ENCODE measurements at places on chromosomes 13 and 19. TPM values are rescaled to one million over a fixed set of nuclear protein-coding genes. Genes with fewer than 3 reads are reported as not detected.

The LRRC63 gene
- not detected for total RNA-seq

The CLEC11A gene
- total RNA-seq: 164 TPM

The VWA8 gene
- total RNA-seq: 10.1 TPM

The FBN3 gene
- total RNA-seq: not detected

The SYDE1 gene
- 104 TPM for total RNA-seq

The TSHZ3 gene
- total RNA-seq: 24.0 TPM

The PSG7 gene
- not detected for total RNA-seq

The ZNF682 gene
- total RNA-seq: 3.0 TPM

DNA sequence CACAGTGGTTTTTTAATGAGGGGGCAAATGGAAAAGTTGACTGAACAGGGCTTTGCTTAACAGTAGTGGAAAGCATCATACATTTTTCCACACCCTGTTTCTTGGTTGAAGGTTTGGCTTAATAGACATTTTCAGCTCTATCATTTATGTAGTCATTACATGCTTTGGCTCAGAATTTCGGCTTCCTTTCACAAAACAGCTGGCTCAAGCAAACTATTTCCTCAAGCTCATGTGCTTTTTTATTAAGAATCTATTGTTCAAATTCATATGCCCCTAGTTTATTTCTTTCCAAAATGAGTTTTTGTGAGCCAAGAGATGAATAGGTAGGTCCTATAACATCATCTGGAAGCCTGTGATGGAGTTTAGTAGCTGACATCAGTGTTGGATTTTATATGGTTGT, 113.8 kb downstream of the SLITRK6 start:
- H3K4me1 ChIP-seq: no peaks in the 10 kb centered on the region
- DNase-seq: no peak
- no peaks in the 10 kb centered on the region for H3K36me3 ChIP-seq

DNA sequence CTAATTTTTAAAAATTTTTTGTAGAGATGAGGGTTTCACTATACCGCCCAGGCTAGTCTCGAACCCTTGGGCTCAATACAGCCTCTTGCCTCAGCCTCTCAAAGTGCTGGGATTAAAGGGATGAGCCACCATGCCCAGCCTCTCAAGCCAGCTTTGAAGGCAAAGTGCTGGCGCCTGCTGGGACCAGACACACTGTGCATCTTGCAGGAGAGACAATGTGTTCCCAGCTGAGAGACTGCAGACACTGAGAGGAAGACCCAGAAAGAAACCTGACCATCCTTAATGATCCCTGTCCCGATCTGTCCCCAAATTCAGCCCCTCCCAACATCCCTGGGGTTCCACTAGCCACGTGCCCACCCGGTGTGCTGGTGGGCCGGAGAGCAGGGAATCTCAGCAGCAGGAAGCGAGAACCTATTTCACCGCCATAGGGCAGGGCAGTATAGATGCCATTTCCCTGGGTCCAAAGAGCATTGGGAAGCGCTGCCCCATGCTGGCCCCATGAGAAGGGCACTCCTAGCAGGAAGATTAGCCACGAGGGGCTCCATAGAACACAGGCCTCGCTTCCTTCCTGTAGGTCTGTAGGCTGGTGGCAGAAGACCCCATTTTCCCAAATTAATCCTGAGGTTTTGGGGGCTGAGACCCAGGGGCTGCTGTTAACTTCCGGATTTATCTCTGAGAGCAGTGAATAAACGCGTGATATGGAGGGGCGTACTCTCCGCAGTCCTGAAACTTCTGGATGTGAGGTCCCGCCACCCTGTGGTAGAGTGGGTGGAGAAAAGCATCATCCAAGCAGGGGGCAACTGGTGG, 968 bp downstream of the RAVER1 start:
- no peaks in the 10 kb centered on the region for H3K27me3 ChIP-seq
- peak overlapping the region; percentile 90 for H3K4me3 ChIP-seq
- DNase-seq: peak; percentile 17
- peak overlapping the region; percentile 92 for H3K27ac ChIP-seq
- 0 out of 2 replicates have a peak, but pooled peaks cover 9% of the 10 kb centered on the region for H3K36me3 ChIP-seq

GRCh38 chr19:16111909-16112752, 442 bp downstream of the RAB8A start:
- H3K27me3 ChIP-seq: no peaks in the 10 kb centered on the region
- H3K27ac ChIP-seq: peak overlapping the region; percentile 58
- H3K4me1 ChIP-seq: peaks cover 8% of the 10 kb centered on the region
- H3K4me3 ChIP-seq: peak overlapping the region; percentile 96

- H3K27me3 ChIP-seq: peaks cover 12% of the 10 kb centered on the region
- H3K4me3 ChIP-seq: no peak overlapping the region
- DNase-seq: peak; percentile 30
- H3K27ac ChIP-seq: no peak overlapping the region
- no peaks in the 10 kb centered on the region for H3K4me1 ChIP-seq
- no peaks in the 10 kb centered on the region for H3K36me3 ChIP-seq
Observed at GRCh38 chr19:10510301-10510802, 6.9 kb downstream of the S1PR5 start.

DNA sequence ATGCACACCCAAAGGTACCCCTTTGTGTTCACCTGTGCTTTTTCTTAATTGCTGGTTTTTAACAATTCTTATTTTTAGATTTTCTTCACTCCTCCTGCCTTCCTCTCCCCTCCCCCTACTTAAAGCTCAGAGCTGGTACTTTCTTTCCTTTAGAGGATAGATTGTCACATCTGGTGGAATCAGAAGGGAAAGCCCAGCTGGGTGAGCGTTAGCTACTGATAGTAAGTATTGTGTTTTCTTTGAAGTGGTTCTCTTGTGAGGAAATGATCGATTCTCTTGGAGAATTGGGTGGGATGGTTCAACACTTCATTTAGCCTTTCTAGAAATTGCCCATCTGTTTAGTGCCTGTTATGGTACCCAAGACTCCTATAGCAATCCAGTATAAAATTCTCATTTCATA, 84.8 kb downstream of the FLT1 start:
- no peak overlapping the region for H3K4me3 ChIP-seq
- no peak for DNase-seq
- H3K27ac ChIP-seq: no peak overlapping the region
- H3K27me3 ChIP-seq: no peaks in the 10 kb centered on the region
- H3K36me3 ChIP-seq: no peaks in the 10 kb centered on the region

GRCh38 chr19:33167438-33167837, 26.7 kb upstream of the LRP3 start:
- no peak overlapping the region for H3K27ac ChIP-seq
- no peak overlapping the region for H3K4me3 ChIP-seq
- H3K4me1 ChIP-seq: peaks cover 8% of the 10 kb centered on the region

GRCh38 chr19:38006361-38007045, 99.5 kb downstream of the SIPA1L3 start:
- no peaks in the 10 kb centered on the region for H3K27me3 ChIP-seq
- peaks cover 27% of the 10 kb centered on the region for H3K4me1 ChIP-seq
- H3K4me3 ChIP-seq: no peak overlapping the region

DNA sequence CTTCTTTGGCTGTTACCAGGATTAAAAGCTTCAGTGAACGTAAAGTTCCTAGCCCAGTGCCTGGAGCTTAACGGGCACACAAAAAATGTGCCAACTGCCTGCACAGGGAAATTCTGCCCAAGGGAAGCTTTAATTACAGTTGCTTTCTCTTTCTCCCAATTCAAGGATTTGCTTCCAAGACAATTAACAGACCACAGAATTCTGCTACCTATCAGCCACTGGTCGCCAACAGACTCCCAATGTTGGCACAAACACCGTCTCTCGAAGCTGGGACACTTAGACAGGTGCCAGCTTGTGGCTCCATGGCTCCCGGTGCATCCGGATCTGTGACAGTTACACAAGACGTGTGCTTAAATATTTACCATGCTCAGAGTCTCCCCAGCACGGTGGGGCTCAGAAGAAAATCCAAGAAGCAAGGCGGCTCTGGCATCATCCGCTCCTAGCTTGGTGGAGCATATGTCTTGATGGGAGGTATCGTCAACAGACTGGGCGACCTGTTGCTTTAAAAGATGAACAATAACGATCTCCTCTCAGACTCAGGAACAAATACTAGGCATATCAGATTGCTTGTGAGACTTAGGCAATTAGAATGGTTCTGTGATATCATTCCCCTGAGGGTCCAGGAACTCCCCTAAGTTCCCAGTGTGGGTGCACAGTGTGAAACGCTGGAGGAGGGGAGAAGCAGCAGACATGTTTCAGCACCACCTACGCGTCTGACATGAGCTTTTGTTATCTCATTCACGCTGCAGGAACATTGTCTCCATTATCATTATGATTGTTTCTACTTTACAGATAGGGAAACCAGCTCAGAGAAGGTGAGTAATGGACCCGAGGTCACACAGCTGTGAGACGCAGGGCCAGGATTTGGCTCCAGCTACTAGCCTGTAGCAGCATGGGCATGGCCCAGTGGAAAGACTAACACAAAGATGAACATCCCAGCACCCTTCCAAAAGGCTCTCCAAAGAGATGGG, 61.6 kb downstream of the ALOX5AP start:
- no peaks in the 10 kb centered on the region for H3K27me3 ChIP-seq
- peaks cover 33% of the 10 kb centered on the region for H3K4me1 ChIP-seq
- H3K36me3 ChIP-seq: no peaks in the 10 kb centered on the region
- DNase-seq: no peak
- H3K4me3 ChIP-seq: peak overlapping the region; percentile 19

- no peaks in the 10 kb centered on the region for H3K27me3 ChIP-seq
- H3K36me3 ChIP-seq: no peaks in the 10 kb centered on the region
- no peak overlapping the region for H3K4me3 ChIP-seq
- H3K4me1 ChIP-seq: no peaks in the 10 kb centered on the region
- DNase-seq: no peak
Observed at GRCh38 chr19:9456018-9456689, 20.8 kb upstream of the ZNF266 start.

GRCh38 chr19:16018106-16018755, 58.1 kb upstream of the TPM4 start:
- no peaks in the 10 kb centered on the region for H3K36me3 ChIP-seq
- no peaks in the 10 kb centered on the region for H3K4me1 ChIP-seq
- DNase-seq: no peak

DNA sequence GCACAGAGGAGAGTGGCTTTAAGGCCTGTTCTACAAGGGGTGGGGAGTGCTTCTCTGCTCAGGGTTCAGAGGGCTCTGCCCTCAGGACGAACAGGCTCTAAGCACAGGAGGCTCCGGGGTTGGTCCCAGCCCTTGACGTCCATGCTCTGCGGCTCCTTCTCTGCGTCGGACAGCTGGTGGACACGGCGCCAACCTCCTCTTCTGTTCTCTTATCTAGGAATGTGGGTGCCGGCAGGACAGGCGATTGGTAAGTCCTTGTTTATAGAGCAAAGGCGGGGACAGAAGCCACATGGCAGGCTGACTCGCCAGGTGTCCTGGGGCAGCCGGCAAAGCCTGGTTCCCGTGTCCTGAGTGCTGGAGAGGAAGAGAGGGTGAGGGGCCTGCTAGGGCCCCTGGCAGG, 8.4 kb upstream of the RPS15 start:
- DNase-seq: no peak
- peaks cover 12% of the 10 kb centered on the region for H3K36me3 ChIP-seq
- no peak overlapping the region for H3K27ac ChIP-seq
- H3K4me3 ChIP-seq: no peak overlapping the region
- H3K27me3 ChIP-seq: no peaks in the 10 kb centered on the region
- H3K4me1 ChIP-seq: no peaks in the 10 kb centered on the region

DNA sequence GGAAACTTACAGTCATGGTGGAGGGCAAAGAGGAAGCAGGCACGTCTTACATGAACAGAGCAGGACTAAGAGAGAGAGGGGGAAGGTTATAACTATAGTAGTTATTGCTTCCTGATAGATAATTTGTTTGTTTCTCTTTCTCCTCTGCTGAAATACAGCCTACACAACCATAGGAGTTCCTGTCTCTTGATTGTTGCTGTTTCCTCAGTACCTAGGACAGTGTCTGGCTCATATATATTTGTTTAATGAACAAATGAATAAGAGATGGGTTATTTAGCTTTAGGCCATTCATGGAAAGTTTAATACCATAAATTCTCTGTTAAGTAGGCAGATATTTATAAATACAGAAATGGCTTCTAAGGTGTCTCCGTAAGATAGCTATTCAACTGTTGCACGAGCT, 95.2 kb downstream of the PCCA start:
- no peak overlapping the region for H3K27ac ChIP-seq
- H3K36me3 ChIP-seq: no peaks in the 10 kb centered on the region
- H3K4me1 ChIP-seq: no peaks in the 10 kb centered on the region
- no peak for DNase-seq
- no peaks in the 10 kb centered on the region for H3K27me3 ChIP-seq
- no peak overlapping the region for H3K4me3 ChIP-seq

GRCh38 chr19:2167896-2168618, 4.3 kb downstream of the DOT1L start:
- no peaks in the 10 kb centered on the region for H3K36me3 ChIP-seq
- H3K4me1 ChIP-seq: peaks cover 54% of the 10 kb centered on the region
- H3K27ac ChIP-seq: peak overlapping the region; percentile 97
- peak; percentile 74 for DNase-seq
- H3K4me3 ChIP-seq: peak overlapping the region; percentile 51

DNA sequence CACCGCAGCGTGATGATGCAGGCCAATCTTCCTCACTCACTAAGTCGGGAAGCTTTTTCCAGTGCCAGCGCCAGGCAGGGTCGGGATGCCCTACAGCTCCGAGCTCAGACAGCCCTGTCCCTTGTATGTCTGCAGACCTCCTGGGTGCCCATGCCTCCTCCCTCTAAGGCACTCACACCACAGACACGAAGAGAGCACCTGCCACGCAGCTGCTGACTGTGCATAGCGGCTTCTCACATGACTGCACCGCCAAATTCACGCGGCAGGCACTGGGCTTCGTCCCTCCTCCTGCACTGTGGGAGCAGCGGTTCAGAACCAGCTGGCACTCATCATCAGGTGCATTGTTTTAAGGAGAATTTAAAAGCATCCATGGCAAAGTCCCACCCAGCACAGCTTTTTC, 88.1 kb downstream of the SLC7A1 start:
- no peaks in the 10 kb centered on the region for H3K27me3 ChIP-seq
- peaks cover 42% of the 10 kb centered on the region for H3K4me1 ChIP-seq
- H3K4me3 ChIP-seq: no peak overlapping the region

GRCh38 chr13:41420146-41420545, 37.2 kb upstream of the RGCC start:
- no peaks in the 10 kb centered on the region for H3K4me1 ChIP-seq
- no peaks in the 10 kb centered on the region for H3K36me3 ChIP-seq
- DNase-seq: no peak

- no peak for DNase-seq
- no peaks in the 10 kb centered on the region for H3K27me3 ChIP-seq
- no peak overlapping the region for H3K27ac ChIP-seq
- no peak overlapping the region for H3K4me3 ChIP-seq
- no peaks in the 10 kb centered on the region for H3K4me1 ChIP-seq
- H3K36me3 ChIP-seq: peaks cover 22% of the 10 kb centered on the region
Observed at GRCh38 chr13:113991191-113991669, 17.4 kb upstream of the C13orf46 start.
